ENCODE measurements at places on chromosomes 2 and 18.

DNA sequence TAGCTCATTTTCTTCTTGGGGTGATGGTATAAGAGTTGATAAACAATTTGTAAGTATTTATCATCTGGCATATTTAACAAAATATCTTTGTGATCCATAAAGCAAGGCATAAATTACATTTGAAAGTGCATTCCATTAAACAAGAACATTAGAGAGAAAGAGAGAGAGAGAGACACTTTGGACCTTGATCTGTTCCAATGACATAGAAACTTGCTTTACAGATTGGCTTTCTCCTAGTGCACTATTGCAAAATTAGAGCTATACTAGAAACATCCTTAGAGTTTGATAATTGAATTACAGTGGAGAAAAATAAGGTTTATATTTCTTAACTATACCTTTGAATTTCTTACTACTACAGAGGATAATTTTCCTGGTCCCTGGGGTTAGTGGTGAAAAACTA lies 5.7 kb upstream of the ACADL start:
- no peak for DNase-seq

DNA sequence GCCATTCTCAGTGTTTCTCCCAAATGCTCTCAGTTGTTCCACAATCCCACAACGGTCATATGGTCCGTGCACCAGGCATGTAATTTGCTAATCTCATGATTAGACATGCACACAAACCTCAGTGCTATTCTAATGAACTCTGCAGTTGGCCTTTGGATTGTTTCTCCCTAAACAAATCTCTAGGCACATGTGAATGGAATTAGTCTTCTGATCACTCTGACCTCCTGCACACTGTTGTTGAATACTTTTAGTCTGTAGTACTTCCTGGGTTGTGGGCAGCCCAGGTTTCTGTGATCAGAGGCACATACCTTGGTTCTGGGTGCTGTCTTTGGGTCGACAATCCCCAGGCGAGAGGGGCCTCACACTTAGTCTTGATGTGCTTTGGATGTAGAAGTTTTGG lies 498.7 kb upstream of the SPRED2 start:
- no peak for DNase-seq

- no peak for DNase-seq
These were observed 103.5 kb downstream of the CPO start for GRCh38 chr2:207042841-207043240.

DNA sequence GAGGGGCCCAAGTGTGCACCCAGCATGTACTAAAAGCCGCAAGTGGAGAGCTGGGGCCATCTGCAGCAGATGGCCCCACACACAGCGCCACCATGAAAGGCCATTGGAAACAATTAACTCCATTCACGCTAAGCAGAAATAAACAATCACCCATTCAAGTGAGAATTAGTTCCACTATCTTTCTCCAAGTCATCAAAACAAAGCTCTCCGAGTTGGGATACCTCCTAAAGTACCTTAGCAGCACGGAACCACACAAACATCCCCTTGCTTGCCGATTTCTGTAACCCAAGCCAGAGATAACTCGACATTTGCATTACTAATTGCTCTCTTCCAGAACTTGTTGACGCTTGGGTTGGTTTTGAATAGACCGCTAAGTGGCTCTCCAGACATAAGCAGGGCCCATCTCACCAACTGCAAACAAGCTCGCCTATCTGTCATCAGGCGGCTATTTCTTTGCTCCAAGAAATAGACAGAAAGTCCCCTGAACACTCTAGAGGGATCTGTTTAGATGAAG lies 840.6 kb upstream of the SALL3 start:
- no peak for DNase-seq

DNA sequence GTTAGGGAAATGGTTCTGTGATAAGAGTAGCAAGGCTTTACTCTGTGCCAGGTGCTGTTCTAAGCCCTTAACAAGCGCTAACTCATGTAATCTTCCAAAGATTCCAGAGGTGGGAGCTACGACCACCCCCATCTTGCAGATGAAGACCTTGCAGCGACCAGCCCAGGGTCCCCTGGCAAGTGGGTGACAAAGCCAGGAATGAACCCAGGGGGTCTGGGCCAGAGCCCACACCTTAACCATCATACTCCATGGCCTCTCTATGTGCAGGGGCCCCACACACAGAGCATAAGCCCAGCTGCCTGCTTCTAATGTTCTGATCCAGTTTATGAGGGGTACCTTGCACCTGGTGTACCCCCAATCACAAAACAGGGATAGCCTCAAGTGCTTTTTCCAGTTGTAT lies 105.3 kb downstream of the ZBTB7C start:
- DNase-seq = no peak
